Brain (organoid and tissue), 16 donors: ENCODE measurements at places on chromosomes 11 and 22.

DNA sequence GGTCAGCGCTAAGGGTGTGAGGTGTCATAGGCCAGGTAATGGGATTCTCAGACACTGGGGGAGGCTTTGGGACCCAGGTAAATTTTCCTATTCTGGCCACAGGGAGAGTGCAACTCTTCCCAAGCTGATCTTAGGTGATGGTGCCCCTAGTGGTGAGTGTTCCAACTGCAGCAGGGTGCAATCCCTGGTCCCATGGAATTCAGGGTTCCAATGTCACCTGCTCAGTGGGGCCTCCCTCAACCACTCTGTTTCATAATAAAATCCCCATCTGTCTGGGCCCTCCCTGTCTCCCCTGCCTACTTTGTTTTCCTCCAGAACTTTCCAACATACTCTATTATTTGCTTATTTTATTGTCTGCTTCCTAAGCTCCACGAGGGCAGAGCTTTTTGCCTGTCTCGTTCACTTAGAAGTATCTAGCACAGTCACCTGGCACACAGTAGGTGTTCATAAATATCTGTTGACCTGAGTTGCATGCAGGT is 2.9 kb upstream of the SGSM1 start:
- peak; percentile 37 for DNase-seq

- DNase-seq: no peak
These were observed 13.2 kb downstream of the PLXNB2 start for GRCh38 chr22:50294319-50294656.

DNA sequence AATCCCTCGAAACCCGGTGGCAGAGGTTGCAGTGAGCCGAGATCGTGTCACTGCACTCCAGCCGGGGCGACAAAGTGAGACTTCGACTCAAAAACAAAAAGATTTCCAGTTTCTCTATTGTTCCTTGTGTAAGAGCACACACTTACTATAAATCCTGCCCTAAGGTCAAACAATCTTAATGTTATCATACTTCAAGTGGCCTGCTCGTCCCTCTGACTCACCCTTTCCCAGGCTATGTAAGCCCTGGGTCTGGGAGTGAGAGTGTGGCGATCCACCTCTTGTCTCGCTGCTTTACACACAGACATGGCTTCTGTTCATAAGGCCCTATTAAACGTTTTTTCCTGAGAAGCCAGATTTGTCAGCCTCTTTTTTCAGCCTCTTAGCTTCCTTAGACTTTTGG is 24.4 kb upstream of the A4GALT start:
- no peak for DNase-seq

- DNase-seq: peak; percentile 43
These were observed 493.9 kb upstream of the B3GAT1 start for GRCh38 chr11:134905928-134906327.

GRCh38 chr11:73520353-73521061 is 77.4 kb downstream of the FAM168A start:
- DNase-seq: peak; percentile 46

- DNase-seq: no peak
These were observed 78.3 kb upstream of the MYO18B start for GRCh38 chr22:25663654-25664053.

GRCh38 chr11:2540223-2540991 is 95.6 kb downstream of the KCNQ1 start:
- DNase-seq: no peak

DNA sequence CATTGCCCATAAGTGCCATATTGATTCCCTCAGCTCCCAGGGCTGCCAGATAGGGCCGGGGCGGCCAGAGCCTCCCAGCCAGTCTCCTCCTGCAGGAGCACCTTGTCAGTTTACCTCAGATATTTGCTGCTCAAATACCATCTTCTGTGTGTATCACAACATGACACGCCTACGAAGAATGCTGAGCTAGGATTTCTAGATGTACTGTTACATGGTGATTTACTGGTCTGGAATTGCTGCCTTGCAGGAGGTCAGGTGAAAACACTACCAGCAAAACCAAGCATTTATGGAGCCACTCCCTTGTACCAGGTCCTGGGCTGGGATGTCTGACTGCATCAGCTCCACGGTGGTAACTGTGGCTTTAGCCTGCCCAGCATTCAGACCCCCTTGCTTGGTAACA is 11.8 kb downstream of the MICAL3 start:
- no peak for DNase-seq

DNA sequence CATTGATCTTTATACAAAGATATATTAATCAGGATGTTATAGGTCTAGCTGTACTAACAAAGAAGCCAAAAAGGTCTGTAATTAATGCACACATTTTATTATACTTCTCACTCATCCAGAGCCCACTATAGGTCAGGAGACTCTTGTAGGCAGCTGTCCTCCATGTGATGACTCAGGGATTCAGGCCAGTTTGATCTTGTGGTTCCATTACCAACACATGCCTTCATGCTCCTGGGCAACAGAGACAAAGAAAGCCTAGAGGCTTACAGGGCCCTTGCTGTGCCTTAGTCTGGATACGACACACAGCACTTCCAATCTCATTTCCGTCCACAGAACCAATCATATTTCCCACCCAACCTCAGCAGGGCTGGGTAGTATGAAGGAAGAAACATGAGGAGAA is 150.3 kb upstream of the NCAM1 start:
- DNase-seq: no peak

GRCh38 chr11:87114093-87114492 is 76.4 kb downstream of the TMEM135 start:
- DNase-seq: no peak

DNA sequence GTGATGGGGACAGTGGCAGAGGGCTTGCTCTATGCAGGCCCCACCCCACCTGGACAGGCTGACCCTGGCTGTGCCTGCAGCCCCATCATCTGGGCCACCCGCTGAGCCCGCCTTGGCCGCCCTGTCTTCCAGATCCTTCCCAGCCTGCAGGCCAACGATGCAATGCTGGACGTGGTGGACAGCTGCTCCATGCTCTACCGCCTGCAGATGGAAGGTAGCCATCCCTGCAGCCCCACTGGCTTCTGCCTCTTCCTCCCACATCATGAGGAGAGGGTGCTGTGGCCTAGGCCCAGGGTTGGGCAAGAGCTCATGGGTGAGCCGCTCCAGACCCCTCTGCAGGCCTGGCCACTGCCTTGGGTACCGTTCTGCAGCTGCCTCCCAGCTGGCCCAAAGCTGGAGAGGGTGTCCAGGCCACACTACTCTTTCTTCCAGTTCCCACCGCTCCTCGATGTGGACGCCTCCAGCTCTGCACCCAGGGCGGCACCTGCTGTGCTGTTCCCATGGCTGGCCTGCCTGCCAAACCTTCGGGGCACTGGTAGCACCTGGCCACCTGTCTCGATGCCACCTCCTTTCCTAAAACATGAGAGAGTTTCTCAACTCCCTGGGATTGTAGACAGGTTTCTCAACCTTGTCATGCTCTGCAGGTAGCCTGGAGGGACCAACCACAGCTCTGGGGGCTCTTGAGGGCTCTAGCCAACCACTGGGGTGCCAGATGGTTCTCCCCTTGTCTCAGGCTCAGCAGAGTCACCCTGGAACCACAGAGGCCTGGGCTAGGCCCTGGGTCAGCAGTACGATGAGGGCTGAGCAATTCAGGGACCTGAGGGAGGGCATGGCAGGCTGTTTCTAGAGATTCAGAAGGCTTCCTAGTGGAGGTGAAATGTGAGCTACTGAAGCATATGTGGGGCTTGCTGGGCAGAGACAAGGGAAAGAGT is 9.5 kb upstream of the GTSE1 start:
- no peak for DNase-seq

DNA sequence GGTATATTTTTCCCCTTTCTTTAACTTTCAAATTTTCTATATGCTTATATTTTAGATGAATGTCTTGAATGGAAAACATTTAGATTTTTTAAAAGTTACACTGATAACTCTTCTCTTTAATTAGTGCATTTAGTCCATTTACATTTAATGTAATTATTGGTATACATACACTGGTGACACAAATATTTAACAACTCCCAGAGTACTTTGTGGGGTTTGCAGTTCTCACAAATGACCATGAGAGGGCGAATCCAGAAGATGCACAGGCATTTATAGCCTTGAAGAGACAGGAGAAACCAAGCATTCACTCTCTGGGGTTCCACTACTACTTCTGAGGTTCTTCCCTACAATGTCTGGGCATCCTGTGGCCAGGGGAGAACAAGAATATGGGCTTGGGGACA is 125.1 kb downstream of the TIMP3 start:
- no peak for DNase-seq

DNA sequence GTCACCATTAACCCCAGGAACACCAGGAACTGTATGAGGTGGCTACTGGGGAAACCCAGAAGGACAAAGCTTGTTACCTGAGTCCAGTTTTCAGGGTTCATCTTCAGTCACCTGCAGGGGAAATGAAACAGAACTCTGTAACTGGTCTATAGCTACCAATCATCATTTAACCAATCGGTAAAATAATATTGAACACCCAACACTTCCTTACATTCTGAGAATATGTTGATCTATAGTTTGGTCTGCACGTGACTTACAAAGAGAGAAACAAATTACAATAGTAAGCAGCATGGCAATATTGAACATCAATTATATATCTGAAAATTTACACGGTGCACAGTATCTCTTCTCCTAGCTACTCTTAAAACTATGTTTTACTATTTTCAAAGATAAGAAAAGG is at the start of gene OR6T1:
OR6T1 (minus strand) TSS at position 101 of the 400 bp plus-strand sequence; CDS start at position 101, 0 bp downstream.
- no peak for DNase-seq

GRCh38 chr11:31641477-31642062 is 132.0 kb downstream of the ELP4 start:
- DNase-seq: peak; percentile 73

DNA sequence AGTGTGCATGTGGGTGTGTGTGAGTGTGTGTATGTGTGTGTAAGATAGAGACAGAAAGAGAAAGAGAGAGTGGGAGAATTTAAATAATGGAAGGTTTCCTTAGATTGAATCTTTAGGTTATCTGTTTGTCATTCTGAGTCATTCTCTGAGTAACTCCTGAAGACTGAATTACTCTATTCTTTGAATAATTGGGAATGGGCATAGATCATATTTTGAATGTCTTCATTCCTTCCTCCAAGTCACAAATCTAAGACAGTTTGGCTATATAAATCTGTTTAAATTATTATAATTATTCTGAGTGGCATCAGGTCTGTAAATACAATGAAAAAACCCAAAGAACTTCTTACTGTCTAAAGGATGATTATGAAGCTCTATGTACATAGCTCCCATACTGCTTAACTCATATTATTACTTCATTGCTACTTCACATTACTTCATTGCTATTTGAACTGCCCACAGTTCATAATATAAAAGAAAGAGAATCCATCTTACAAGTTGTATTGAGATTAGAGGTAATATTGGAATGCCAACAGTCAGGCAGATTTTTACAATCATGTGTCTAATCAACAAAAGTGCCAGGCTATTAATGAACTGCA is 346.6 kb upstream of the CCDC179 start:
- DNase-seq: no peak
